KG1 (cell line): ENCODE measurements at places on chromosomes 7 and 10.

- no peak for DNase-seq
Measured at GRCh38 chr7:91659096-91659495, 221.4 kb downstream of the MTERF1 start.

DNA sequence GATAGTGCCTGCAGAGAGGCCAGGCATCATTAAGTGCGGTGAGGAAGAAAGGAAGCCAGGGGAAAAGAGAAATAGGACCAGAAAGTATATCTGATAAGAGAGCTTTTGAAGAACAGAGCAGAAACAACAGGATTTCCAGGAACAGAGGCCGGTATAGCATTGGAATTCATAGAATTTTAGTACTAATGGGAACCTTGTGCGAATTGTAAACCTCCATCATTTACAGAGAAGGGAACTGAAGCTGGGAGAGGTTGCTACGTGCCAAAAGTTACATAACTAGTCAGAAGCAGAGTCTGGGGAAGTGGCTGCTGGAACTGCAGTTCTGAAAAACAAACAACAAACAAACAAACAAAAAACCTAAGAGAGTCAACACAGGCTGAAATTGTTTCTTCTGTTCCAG lies 5.4 kb upstream of the ZMYND11 start:
- DNase-seq: no peak

GRCh38 chr10:68342909-68343516 lies 10.3 kb upstream of the PBLD start:
- DNase-seq: no peak

- DNase-seq: no peak
Measured at GRCh38 chr10:78288663-78289062, 255.0 kb downstream of the RPS24 start.

DNA sequence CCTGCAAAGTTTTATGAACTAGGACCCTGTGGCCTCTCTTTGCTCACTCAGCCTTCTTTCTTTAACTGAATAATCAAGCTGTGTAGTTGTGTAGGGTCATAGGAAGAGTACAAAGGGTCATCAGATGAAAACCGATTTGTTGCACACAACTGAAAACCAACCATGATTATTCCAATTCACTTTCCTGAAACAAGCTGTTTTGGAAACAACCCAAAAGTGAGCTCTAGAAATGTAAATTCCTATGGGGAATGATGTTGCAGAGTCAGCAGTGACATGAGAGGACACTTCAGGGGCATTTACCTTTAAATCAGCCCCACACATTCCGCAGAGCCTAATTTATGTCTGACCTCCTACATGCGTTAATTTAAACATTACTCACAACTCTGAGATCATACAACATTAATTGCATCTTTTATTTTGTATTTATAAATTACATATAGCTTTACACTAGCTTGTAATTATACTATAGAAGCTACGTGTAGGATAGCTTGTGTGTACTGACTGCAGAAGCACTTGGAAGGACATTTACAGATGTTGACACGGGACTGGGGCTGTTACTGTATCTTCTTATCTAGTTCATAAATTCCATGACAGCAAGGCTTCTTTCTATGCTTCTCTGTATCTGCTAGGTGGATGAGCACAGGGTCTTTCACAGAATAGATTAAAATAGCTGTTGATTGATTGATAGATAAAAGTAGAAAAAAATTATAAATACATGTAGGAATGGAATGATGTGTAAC lies 139.9 kb upstream of the AKR1E2 start:
- no peak for DNase-seq

GRCh38 chr7:28999895-29000716 lies 42.0 kb upstream of the TRIL start:
- no peak for DNase-seq

DNA sequence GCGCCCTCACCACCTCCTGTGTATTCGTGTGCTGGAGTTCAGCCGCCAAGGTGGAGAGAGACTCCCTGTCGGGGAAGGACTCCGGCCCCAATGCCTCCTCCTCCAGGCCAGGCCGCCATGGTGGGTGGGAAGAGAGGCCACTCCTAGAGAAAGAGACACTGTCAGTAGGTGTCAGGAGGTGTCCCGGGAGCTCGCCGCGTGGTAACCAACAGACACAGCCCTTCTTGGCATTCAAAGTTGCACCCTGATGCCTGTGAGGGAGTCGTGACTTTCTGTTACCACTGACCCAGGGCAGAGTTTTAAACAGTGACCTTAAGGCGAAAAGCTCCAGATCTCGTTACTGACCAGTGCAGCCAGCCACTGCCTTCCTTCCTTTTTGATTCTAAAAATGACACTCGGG lies 155.2 kb downstream of the CUX1 start:
- DNase-seq: no peak

DNA sequence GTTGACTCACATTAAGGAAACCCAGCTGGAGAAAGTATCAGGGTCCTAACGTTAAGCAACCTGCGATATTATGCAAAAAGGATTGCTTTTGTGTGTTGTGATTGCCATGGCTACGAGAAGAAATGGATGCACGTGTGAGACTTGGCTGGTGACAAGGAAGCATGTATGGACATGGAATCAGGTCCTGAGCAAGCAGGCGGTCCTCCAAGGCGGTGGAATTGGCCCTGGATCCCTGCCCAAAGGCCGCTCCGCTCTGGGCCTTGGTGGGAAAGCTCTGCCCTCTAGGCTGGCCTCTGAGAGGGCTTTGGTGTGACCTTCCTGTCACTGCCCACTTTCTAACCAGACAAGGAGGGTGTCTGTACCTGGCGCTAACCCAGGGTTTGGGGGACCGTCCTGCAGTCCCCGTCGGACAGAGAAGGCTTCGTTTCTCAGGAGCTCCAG lies 192.1 kb downstream of the EBF3 start:
- DNase-seq: no peak

DNA sequence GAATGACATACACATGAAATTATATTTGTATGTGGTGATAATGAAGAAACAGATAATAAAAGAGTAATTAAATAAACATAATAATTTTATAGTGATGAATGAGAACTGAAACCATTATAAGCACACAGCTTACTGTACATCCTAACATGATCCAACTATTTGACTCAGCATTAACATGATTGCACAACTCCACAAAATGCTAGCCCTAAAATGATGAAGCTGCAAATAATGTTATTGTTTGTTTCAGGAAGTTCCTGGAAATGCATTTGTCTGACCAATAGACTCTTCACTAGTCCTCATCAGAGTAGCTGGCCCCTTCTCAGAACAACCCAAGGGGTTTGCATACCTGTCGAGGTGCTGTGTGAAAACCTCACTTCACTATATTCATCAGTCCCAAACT lies 115.5 kb downstream of the RTKN2 start:
- no peak for DNase-seq

- no peak for DNase-seq
Measured at GRCh38 chr7:99375070-99375807, 709 bp downstream of the ARPC1B start.

GRCh38 chr10:44769450-44769849 lies 141.7 kb upstream of the TMEM72 start:
- DNase-seq: no peak

DNA sequence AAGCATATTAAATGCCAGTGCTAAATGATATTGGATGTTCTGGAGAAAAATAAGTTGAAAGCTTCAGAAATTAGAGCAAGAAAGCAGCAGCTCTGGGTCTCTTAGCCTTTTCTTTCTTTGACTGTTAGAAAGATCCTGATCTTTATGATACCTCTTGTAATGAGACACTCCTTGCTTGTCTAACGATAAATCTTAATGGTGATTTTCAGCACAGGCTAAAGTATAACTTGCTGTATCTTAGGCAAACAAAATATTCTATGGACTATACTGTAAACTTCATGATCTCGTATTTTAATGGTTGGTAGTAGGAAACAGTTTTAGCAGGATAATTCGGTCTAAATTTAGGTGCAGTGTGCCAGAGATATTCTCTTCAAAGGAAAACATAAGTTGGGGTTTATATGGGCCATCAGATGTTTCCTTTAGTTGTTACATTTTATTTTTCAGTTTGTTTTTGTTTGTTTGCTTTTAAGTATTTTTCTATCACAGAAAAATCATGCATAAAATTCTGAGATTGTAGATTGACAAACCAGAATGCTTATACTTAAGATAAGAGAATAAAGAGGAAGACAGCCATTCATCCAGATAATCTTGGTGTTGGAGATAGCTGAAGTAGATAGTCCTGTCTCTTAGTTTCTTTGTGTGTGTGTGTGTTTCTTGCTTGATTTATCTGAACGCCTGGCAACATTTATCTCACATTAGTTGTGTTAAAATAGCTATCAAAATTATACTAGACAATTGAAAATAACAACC lies 4.7 kb downstream of the CASD1 start:
- DNase-seq: no peak

DNA sequence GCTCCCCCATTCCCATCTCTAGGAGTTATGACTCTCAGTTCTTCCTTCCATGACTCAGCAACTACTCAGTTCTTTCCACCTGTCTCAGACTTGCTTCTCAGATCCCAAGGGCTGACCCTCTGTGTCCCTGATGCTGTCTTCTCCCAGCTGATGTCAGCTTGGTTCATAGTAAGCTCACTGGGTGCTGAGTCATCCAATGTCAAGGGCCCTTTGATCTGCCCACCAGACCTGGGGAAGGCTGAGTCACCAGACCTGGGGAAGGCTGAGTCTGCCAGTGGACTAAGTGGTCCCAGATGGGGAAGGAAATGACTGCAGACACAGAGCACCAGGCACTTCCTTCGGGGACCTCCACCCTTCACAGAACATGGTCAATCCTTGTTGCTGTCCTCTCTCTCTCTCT lies 76.1 kb upstream of the ZEB1 start:
- DNase-seq: peak; percentile 26

DNA sequence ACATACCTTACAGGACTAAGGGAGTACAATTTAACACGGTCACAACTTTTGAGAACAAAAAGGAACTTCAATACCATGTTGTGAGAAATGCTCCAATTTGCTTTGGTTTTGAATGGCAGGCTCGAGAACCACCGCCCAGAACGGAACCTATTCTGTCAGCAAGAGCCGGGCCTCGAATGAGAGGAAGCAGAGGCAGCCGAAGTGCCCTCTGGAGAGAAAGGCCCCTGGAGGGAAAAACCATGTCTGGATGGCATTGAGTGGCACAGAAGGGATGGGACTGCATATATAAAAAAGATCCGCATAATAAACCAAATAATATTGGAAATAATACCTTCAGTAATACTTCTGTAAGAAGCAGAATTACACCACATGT lies 85.6 kb downstream of the CHST15 start:
- no peak for DNase-seq

DNA sequence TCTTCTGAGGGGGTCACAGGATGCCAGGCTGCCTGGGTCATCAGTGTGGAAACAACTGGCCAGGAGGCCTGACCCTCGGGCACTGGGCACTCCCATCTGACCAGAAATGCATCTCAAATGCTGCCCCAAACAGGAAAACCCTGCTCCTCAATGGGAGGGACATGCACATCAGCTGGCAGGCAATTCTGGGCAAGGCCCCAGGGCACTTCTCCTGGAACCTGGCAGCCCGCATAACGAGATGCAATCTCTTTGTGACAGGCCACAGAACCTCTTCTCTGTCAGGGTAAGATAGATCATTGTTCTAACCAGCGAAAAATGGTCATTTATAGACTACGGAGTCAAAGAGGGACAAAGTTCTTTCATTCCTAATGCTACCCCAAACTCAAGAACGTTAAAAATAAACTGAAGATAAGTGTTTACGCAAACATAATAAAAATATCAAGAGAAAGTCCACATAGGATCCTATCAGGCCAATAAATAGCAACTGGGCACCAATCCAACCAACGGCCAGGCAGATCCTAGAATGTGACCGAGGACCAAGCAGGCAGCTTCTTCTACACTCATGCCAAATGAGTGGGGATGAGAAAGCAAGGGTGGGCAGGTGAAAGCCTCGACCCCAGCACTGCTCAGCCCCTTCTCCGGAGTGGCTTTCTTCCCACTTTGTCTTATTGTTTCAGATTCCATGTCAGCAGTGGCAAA lies 212.3 kb downstream of the TCERG1L start:
- no peak for DNase-seq

- no peak for DNase-seq
Measured at GRCh38 chr10:92574548-92575261, 812 bp upstream of the IDE start.

- DNase-seq: no peak
Measured at GRCh38 chr7:44604941-44605340, 1.5 kb upstream of the OGDH start.

GRCh38 chr7:157496416-157497275 lies 159.8 kb downstream of the DNAJB6 start:
- DNase-seq: no peak

GRCh38 chr7:50648570-50649169 lies 83.5 kb upstream of the DDC start:
- no peak for DNase-seq

DNA sequence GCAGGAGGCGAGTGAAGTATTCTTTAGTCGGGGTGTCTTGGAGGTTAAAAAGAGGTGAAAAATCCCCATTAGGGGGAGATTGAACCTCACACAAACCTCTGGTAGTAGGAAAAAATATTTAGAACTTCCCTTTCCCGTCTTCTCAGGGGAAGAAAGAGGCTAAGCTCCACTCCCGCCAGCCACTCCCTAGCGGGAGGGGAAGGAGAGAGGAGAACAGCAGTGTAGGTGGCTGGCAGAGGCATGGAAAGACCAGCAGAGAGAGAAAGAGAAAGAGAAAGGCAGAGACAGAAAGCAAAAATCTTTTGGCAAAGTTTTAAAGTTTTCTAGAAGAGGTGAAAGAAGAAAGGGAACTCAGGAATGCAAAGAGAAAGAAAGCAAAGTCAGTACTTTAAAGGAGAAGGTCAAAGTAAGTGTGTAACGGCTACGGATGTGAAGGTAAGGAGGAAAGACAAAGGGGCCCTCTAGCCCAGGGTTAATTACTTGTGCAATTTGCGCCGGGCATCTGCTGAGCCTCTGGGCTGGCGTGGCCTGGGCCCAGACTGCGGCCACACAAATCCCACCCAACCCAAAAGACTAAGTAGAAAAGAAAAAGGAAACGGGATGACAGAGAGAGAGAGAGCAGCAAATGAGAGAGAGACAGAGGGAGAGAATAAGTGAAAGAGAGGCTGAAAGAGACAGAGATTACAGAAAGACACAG lies 72.3 kb upstream of the ZNF746 start:
- no peak for DNase-seq

DNA sequence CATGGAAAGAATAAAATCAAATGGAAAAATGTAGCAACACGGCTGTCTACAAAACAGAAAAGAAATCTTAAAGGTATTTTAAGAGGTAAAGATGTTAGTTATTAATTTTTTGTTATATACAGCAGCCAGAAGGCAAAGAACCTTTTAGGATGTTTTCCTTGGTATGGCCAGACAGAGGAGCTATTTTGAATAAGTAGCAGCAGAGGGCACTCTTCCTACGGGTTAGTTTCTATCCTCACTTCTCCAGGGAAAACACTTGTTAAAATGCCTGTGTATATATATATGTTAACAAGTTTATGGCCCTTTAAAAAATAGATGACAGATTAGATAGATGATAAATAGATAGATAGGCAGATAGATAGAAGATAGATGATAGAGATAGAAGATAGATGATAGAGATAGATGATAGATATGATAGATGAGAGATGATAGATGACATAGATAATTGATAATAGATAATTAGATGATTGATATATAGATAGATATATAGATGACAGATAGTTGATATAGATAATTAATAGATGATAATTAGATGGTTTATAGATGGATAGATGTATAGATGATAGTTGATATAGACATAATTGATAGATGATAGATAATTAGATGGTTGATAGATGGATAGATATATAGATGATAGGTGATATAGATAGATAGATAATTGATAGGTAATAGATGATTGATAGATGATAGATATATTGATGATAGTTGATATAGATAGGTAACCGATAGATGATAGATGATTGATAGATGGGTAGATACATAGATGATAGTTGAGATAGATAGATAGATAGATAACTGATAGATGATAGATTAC lies 57.8 kb upstream of the WIPF3 start:
- no peak for DNase-seq
